Right atrium auricular region (tissue), 2 donors: ENCODE measurements at places on chromosomes 7 and 10. TPM values are rescaled to one million over a fixed set of nuclear protein-coding genes. Genes with fewer than 3 reads are reported as not detected.

DNA sequence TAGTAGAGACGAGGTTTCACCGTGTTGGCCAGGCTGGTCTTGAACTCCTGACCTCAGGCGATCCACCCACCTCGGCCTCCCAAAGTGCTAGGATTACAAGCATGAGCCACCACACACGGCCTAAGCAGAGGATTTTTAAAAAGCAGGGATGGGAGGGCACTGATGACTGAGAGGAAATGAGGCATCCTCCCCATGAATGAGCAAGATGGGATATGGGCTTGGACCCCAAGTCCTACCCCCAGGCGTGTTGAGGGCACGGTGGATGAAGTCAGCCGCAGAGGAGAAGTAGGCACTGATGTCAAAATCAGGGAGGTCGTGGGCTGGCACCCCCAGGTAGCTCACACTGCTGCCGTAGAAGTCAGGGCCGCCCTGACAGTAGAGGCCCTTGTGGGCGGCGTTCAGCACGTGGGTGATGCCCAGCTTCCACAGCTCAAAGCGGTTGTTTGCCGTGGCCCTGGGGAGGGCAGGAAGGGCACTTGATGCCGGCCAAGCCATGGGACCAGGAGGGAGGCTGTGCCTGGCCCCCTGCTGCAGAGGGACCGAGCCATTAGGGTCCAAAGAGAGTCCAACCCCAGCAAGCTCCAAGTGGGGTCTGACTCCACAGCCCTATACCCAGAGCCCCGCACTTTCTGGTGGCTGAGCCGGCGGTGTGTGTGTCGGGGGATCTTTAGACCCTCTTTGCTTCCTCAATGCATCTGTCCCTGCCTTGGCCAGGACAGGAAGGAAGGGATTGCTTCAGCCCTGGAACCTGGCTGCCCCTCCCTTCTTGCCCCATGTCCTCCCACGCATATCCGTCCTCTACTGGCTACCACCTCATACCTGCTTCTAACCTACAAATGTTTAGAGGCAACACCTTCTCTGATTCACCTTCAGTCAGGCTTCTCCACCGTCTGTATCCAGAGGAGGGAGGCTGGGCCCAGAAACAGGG lies 3.4 kb upstream of the SAMD8 start:
- H3K36me3 ChIP-seq: no peaks in the 10 kb centered on the region
- no peak overlapping the region for H3K4me3 ChIP-seq
- H3K4me1 ChIP-seq: no peaks in the 10 kb centered on the region
- DNase-seq: no peak
- H3K27me3 ChIP-seq: no peaks in the 10 kb centered on the region
- peak overlapping the region; percentile 99 for H3K27ac ChIP-seq

DNA sequence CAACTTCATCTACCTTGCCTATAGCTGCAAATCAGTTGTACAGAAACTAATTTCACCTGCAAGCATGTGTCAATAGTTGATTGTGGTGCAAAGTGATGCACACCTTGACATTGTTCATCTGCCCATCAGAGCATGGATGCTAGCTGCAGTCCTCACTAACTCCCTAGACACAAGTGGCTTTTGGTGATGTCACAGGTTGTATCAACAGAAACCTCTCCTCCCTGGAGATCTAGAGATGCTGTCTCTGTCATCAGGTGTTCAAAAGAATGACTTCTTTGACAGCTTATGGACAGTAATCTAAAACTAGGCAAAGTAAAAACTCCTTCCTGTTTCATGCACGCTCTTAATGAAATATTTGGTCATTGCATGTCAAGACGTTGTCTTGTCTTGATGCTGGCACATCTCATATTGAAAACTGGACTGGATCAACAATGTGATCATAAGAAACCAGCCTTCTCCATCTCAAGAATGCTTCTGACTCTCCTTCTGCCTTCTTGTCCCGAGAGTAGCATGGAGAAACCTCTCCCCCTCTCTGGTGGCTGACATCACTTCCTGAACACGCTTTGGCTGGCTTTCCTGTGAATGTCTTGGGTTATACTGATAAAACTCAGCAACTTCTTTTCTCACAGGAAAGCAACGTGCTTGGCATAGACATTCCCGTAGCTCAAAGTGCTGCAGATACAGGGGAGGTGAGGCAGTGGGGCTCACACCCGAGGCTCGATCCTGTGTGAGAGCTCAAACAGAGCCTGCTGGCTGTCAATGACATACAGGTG lies 176.2 kb upstream of the CDCA7L start:
- no peaks in the 10 kb centered on the region for H3K4me1 ChIP-seq
- peak overlapping the region; percentile 34 for H3K27ac ChIP-seq
- peaks cover 15% of the 10 kb centered on the region for H3K36me3 ChIP-seq
- peak; percentile 71 for DNase-seq

DNA sequence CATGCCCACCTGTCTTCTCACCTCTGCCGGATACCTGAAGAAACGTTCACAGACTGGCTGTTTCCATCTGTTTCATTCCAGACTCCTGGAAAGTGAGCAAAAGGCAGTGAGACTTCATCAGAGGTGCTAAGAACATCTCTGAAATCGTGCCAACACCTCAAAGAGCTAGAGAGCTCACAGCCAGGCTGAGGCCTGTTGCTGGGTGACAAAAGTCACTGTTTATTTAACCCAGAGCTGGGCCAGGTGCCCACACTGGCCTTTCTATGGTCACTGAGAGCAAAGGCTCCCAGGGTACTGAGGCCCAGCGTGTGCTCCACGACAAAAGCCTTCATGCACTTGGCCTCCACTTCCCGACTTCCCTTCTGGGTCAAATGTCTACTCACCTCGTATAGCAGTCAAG lies 3.7 kb upstream of the NANOS1 start:
- DNase-seq: no peak
- H3K36me3 ChIP-seq: no peaks in the 10 kb centered on the region
- H3K4me1 ChIP-seq: peaks cover 38% of the 10 kb centered on the region

- H3K4me1 ChIP-seq: no peaks in the 10 kb centered on the region
- no peaks in the 10 kb centered on the region for H3K27me3 ChIP-seq
- no peak for DNase-seq
- H3K27ac ChIP-seq: no peak overlapping the region
- H3K36me3 ChIP-seq: no peaks in the 10 kb centered on the region
- no peak overlapping the region for H3K4me3 ChIP-seq
Observed at GRCh38 chr7:13044309-13044708, 356.9 kb downstream of the ARL4A start.

GRCh38 chr7:120996988-120997345 lies 8.5 kb downstream of the CPED1 start:
- H3K27me3 ChIP-seq: no peaks in the 10 kb centered on the region
- H3K36me3 ChIP-seq: no peaks in the 10 kb centered on the region
- no peak overlapping the region for H3K27ac ChIP-seq
- DNase-seq: no peak
- no peak overlapping the region for H3K4me3 ChIP-seq
- H3K4me1 ChIP-seq: no peaks in the 10 kb centered on the region

- H3K4me3 ChIP-seq: no peak overlapping the region
- H3K36me3 ChIP-seq: no peaks in the 10 kb centered on the region
- DNase-seq: no peak
- H3K27ac ChIP-seq: no peak overlapping the region
- no peaks in the 10 kb centered on the region for H3K27me3 ChIP-seq
Observed at GRCh38 chr7:82729172-82730030, 285.8 kb upstream of the CACNA2D1 start.

DNA sequence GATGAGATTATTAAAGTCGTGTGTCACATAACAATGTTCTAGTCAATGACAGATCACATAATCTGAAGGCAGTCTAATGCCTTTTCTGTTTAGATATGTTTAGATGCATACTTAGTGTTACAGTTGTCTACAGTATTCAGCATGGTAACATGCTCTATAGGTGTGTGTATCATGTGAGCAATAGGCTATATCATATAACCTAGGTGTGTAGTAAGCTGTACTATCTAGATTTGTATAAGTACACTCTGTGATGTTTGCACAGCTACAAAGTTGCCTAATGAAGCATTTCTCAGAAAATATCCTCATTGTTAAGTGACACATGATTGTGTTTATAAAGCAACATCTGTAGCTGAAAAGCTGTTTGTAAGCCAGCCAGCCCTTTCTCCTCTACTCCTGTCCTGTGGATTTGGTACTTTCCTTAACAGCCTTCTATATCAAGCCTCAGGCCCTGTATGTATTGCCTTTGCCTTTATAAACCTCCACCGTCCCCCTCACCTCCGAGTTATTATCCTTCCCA lies 6.3 kb downstream of the HECTD2 start:
- H3K4me3 ChIP-seq: no peak overlapping the region
- no peak overlapping the region for H3K27ac ChIP-seq
- no peaks in the 10 kb centered on the region for H3K36me3 ChIP-seq
- DNase-seq: no peak
- H3K27me3 ChIP-seq: no peaks in the 10 kb centered on the region

- peaks cover 9% of the 10 kb centered on the region for H3K4me1 ChIP-seq
- DNase-seq: no peak
- H3K27ac ChIP-seq: no peak overlapping the region
- no peaks in the 10 kb centered on the region for H3K36me3 ChIP-seq
Observed at GRCh38 chr10:110372656-110373055, 67.9 kb upstream of the SMNDC1 start.

DNA sequence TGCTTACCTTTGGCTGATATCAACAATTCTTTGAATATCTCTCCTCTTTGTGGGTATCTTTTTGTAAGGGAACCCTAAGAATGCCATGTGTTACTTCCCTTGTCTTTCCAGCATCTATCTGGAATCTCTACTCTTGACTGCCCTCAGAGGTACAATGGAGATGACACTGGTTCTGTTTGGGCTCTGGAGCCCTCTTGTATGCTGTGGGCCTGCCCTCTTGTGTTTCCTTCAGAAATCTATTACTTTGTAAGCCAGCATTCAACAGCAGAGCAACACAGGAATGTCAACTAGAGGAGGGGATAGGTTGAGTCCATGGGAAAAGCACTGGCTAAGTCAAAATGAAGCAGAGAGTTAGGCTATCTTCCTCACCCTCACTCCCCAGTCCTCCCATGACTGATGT lies 142.3 kb downstream of the XPNPEP1 start:
- no peak overlapping the region for H3K27ac ChIP-seq
- H3K36me3 ChIP-seq: no peaks in the 10 kb centered on the region
- H3K27me3 ChIP-seq: no peaks in the 10 kb centered on the region
- no peak overlapping the region for H3K4me3 ChIP-seq
- H3K4me1 ChIP-seq: no peaks in the 10 kb centered on the region

GRCh38 chr7:127413962-127414361 lies 21.5 kb upstream of the ZNF800 start:
- DNase-seq: no peak
- no peaks in the 10 kb centered on the region for H3K27me3 ChIP-seq
- no peaks in the 10 kb centered on the region for H3K4me1 ChIP-seq
- no peak overlapping the region for H3K27ac ChIP-seq

GRCh38 chr7:29274146-29275017 lies 79.8 kb downstream of the CHN2 start:
- no peak overlapping the region for H3K27ac ChIP-seq
- H3K36me3 ChIP-seq: no peaks in the 10 kb centered on the region
- no peak for DNase-seq
- no peaks in the 10 kb centered on the region for H3K4me1 ChIP-seq
- H3K4me3 ChIP-seq: no peak overlapping the region
- no peaks in the 10 kb centered on the region for H3K27me3 ChIP-seq

DNA sequence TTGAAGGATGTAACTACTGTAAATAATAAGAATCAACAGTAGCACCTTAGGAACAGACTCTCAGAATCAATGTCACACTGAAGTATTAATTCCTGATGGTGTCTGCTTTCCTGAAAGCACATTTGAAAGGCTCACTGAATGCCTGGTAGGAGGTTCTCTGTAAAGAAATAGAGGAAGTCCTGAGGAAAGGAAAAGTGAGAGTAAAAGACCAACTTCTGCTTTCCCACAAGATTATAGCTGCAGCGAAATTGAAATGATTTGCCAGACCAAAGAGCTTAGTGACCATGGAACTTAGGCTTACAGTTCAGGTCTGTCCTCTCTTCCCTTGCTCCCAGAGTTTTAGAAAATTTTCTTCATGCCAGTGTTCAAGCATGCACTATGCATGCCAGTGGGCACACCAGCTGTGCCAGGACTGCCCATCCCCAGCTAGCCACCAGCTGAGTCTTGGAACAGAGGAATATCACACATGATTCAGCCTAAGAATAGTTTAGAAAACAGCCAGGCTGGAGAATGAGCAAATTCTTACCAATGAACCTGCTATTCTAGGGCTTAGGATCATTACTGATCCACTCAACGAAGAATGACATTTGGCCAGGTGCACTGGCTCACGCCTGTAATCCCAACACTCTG lies 123.2 kb downstream of the HERPUD2 start:
- no peaks in the 10 kb centered on the region for H3K4me1 ChIP-seq
- H3K27me3 ChIP-seq: no peaks in the 10 kb centered on the region
- H3K36me3 ChIP-seq: no peaks in the 10 kb centered on the region
- H3K4me3 ChIP-seq: no peak overlapping the region
- no peak overlapping the region for H3K27ac ChIP-seq
- no peak for DNase-seq

DNA sequence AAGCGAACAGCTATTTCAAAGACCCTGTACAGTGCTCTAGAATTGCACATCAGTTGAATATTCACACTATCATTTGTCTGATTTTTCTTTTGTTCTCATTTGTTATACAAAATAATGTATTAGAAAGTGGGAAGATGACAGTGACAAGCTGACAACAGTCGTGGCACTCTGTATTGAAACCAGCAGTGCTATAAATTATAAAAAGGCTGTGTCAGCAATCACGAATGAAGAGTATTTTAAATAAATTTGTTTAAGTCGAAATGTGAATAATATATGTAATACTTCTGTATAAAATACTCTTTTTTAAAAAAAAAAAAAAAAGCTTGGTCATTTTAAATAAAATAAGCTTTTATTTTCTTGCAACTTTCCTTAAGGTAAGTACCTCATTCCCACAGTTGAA lies 122.6 kb downstream of the VPS50 start:
- DNase-seq: no peak
- no peaks in the 10 kb centered on the region for H3K4me1 ChIP-seq
- no peak overlapping the region for H3K27ac ChIP-seq
- H3K4me3 ChIP-seq: no peak overlapping the region
- H3K36me3 ChIP-seq: peaks cover 17% of the 10 kb centered on the region

GRCh38 chr10:93954299-93954698 lies 39.4 kb upstream of the PLCE1 start:
- peak overlapping the region; percentile 48 for H3K27ac ChIP-seq
- no peaks in the 10 kb centered on the region for H3K27me3 ChIP-seq
- no peak overlapping the region for H3K4me3 ChIP-seq
- H3K36me3 ChIP-seq: no peaks in the 10 kb centered on the region
- peaks cover 12% of the 10 kb centered on the region for H3K4me1 ChIP-seq

GRCh38 chr7:106535234-106535932 lies 125.6 kb downstream of the CCDC71L start:
- DNase-seq: no peak
- no peak overlapping the region for H3K27ac ChIP-seq
- H3K36me3 ChIP-seq: no peaks in the 10 kb centered on the region
- H3K4me3 ChIP-seq: no peak overlapping the region
- H3K27me3 ChIP-seq: no peaks in the 10 kb centered on the region

GRCh38 chr7:44057181-44057848 lies 8.1 kb downstream of the PGAM2 start:
- no peaks in the 10 kb centered on the region for H3K4me1 ChIP-seq
- H3K36me3 ChIP-seq: peaks cover 79% of the 10 kb centered on the region
- no peak overlapping the region for H3K27ac ChIP-seq
- no peaks in the 10 kb centered on the region for H3K27me3 ChIP-seq

HUS1 gene
- total RNA-seq: 19.7 TPM

TAS2R3 gene
- total RNA-seq: not detected

SMO gene
- 9.9 TPM for total RNA-seq

MMP21 gene
- 0.28 TPM for total RNA-seq

PRRT4 gene
- total RNA-seq: 0.37 TPM

TECPR1 gene
- 13.9 TPM for total RNA-seq

CCZ1B gene
- total RNA-seq: 18.5 TPM

SFRP5 gene
- 260 TPM for total RNA-seq

NPC1L1 gene
- total RNA-seq: not detected

CFAP70 gene
- 1.1 TPM for total RNA-seq

FBXO24 gene
- total RNA-seq: 0.20 TPM

PVRIG gene
- total RNA-seq: not detected

RHEB gene
- 77.9 TPM for total RNA-seq

ALKBH4 gene
- 10.8 TPM for total RNA-seq

NUTM2E gene
- not detected for total RNA-seq

LLCFC1 gene
- not detected for total RNA-seq
